ENCODE measurements at places on chromosomes 5 and 9.

GRCh38 chr5:170223906-170224305, 8.9 kb upstream of the C5orf58 start:
- no peak for DNase-seq

DNA sequence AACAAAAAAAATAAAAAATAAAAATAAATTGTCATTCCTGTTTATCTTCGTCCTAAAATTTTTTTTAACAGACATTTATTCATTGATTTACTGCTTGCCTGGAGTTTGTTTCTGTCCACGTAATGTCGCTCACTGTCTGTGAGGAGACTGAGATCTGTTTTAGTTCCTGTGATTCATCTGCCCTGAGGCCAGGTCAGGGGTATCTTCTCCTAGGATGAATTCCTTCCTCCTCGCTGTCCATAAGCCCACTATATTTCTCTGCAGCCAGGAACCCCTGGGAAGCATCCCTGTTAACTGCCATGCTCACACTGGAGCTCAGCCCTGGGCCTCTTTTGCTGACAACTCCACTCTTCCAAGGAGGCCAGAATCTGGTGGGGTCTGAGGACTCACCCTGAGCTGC, 682.0 kb downstream of the MTRR start:
- no peak for DNase-seq

- no peak for DNase-seq
Observed at GRCh38 chr5:10431415-10431814, 10.3 kb upstream of the ROPN1L start.

DNA sequence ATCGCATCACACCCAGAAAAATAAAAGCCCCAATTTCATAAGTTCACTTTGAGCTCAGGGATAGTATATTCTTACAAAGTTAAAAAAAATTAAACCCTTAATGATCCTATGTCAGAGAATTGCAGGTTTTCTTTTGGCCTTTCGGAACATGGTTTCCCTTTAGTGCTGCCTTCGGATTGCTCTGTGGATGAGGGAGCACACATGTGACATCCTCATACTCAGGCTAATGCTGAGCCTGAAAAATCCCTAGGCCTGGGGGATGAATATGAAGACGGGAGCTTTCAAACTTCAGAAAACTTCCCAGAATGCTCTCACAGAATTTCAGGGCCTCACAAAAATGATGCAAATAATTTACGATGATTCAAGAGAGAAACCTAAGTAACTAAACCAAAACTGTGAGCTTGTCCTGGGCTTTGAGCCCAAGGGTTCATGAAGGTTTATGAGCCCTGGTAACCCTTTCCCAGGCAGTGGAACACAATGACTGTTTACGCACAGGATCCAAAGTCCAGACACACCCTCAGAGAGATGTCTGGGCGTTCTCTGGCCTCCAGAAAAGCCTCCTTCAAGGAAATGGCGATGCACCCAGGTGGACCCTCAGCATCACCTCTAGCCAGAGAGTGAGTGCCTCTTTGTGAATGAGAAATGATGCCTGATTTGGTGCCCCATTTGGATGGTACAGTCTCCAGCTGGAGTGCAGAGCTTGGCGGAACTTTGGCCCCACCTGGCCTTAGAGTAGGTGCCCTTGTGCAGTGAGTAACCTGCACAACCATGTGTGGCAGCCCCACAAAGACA, 145.4 kb downstream of the ENTREP1 start:
- DNase-seq, result no peak

DNA sequence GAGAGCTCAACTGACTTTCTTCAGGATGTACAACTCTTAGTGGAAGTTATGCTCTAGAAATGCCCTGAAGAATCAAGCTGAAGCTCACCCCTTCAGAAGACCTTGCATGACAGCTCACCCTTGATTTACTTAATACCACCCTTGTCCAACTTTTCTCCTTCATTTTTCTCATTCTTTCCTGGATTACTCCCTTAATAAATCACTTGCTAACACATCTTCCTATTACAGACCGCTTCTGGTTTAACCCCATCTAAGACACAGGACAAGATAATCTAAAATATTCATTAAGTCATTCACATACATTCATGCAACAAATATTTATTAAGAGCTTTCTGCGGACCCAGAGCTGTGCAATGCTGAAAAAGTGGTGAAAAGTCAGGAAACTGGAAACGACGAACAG, 630.7 kb upstream of the RORB start:
- no peak for DNase-seq

DNA sequence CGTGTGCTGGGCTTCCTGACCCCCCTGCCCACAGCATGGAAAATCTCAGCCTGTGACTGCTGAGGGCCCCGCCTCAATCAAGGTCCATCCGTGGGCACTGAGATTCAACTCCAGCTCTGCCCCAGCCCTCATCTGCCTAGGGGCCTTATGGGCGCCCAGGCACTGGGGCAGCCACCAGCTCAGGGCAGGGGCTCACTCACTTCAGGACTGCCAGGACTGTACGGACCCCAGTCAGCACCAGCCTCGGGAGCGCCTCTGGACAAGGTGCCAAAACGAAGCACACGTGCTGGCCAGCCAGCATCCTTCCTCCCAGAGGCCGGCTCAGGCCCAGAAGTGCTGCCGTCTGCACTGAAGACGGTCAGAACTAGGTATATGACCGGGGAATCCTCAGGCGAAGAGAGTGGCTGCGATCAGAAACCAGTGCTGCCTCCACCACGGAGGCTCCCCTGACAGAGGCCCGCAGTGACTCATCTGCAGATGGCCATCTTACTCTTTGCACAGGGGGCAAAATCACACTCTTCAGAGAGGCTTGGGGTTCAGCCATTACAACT, 19.6 kb downstream of the CLPTM1L start:
- no peak for DNase-seq

GRCh38 chr9:13932528-13933267, 381.2 kb downstream of the NFIB start:
- no peak for DNase-seq

- no peak for DNase-seq
Observed at GRCh38 chr5:93072831-93073459, 508.1 kb downstream of the NR2F1-AS1 start.

- DNase-seq, result no peak
Observed at GRCh38 chr5:126115059-126115629, 308.1 kb upstream of the GRAMD2B start.

DNA sequence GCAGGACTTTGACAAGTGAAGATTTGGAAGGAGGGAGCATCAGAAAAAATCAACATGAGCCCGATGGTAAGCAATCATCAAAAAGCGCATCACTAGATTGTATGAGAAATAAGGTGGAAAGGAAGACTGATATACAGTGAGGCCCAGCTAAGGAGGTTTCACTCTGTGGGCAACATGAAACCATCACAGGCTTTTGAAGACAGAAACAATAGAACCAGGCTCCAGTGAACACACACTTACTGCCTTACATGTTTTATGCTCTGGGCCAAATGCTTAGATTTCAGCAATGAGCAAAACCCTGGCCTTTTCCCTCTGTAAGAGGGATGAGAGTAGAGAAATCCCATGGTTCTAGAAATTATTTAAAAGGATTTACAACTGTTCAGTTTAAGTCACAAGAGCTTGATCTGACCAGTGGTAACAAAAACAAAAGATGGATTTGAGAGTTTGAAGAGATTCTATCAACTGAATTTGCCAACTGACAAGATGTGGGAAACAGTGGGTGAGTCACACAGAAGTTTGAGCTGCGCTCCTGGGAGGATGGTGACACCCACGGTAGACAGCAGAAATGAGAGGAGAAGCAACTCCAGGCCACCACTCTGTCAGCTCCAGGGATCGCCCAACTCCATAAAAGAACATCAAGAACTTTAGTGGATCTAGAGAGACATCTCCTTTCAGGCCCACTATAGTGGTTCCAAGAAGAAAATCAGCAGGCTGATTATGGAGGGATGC, 261.8 kb downstream of the MCTP1 start:
- DNase-seq, result no peak

GRCh38 chr9:86921151-86921923, 26.0 kb downstream of the GAS1 start:
- DNase-seq, result no peak

GRCh38 chr5:79318935-79319614, 83.1 kb downstream of the JMY start:
- no peak for DNase-seq

DNA sequence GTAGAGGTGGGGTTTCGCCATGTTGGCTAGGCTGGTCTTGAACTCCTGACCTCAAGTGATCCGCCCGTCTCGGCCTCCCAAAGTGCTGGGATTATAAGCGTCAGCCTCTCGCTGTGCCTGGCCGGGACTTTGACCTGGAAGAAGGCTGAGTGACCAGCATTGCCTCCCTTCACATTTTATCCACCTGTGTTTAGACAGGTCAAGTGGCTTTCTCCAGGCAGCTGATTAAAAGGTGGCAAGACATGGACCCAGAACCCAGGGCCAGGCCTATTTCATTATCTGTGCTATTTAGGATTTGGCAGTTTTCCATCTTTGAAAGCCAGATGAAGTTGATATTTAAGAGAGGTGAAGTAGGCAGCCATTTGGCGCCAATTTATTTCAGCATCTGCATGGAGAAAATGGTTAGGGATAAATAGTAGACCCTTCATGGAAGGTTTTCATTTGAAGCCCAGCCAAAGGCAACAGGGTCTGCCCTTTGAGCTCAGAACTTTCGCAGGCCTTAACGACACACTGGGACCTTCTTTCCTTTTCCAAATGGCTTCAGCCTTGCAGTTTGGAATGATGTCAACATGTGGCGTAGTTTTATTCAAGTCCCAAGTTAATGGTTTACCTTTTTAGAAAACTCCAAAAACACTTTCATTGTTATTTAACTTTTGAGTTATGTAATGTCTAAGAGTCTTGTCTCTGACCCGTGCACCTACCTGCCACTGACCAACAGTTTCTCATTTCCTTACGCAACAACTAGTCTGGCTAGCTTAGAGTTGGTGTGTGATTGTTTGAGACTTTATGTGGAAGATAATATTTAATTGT, 8.4 kb downstream of the DAPK1 start:
- no peak for DNase-seq
